ENCODE measurements at places on chromosomes 11 and 22.

GRCh38 chr11:32382339-32383049 lies 52.8 kb downstream of the WT1 start:
- DNase-seq, result no peak

GRCh38 chr11:112467721-112468120 lies 207.1 kb upstream of the PLET1 start:
- DNase-seq, result no peak

- no peak for DNase-seq
These were observed 19.6 kb upstream of the CADM1 start for GRCh38 chr11:115523727-115524399.

- DNase-seq, result no peak
These were observed 6.4 kb upstream of the CCDC86 start for GRCh38 chr11:60835534-60835846.

GRCh38 chr11:94504689-94505293 lies 7.5 kb upstream of the C11orf97 start:
- DNase-seq, result no peak

DNA sequence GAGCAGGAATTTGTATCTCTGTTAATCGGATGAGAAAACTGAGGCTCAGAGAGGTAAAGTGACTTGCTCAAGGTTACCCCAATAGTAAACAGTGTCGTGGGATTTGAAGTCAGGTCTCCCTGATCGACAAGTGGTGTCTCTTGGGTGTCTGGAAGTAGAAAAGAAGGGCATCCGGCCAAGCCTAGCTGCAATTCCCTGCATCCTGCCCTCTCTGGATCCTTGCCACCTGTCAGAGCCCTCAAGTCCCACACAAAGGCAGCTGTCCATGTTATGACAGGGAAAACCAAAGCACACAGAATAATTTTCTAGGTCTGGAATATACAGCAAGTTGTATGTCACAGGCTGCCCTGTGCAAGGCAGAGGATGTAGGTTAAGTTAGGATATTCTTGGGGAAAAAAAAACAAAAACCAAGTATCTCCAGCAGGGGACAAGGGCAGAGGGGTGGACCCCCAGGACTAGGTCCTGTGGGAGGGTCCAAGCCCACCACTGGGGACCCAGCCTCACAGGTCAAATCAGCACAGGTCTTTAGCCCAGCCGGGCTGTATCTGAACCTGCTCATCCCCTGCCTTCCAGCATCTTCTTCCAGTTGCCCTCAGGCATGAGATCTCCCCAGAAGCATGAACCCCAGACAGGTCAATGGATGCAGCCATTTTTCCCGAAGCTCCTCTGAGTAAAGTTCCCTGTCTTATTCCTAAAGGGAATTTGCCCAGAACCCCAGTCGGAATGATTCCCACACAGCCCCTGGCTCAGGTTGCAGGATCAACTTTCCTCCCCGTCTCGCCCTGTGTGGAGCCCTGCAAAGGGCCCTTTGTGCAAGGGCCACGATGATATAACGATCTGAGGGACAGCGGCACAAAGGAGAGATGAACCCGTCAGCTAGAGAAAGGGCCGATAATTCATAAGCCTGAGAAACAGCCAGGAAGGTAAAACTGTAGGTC lies 15.0 kb downstream of the USH1C start:
- DNase-seq, result no peak

DNA sequence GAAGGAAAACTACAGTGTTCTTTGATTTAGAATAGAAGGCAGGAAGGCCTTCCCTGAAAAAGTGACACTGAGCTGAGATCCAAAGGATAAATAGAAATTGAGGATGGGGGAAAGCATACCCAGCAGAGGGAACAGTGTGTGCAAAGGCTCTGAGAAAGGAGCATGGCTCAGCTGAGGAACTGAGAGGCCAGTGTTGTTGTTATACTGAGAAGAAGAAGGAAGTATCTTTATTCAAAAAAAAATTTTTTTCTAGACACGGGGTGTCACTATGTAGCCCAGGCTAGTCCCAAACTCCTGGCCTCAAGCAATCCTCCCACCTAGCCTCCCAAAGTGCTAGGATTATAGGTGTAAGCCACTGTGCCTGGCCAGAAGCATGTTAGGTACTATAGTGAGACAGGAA lies 3.5 kb upstream of the PIK3C2A start:
- no peak for DNase-seq

DNA sequence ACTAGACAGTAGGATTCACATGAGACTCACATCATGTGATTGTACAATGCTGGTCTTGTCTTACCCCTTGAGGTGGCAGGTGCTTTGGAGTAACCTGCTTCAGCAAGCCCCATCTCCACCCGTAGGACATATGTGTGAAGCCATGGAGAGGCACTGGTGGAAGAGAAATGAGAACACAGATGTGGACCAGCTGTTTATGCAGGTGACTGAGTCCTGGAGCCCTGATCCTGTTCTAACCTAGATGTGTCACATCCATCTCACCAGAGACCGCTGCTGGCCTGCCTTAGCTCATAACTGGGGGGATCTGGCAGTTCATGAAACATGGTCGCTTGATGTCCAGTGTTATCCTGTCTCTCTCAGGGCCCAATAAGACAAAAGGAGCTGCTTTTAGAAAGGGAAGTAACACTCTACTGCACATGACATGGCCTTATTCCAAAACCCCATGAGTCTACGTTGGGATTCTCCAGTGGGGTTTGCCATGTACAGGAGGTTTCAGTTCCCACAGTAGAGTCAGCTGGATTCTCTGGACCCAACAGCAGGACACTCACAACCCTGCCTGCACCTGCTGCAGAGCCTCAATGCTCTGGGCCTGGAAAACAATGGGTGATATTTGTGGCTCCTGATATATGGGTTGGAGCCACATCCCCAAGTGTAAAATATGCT lies 62.0 kb downstream of the GGTLC2 start:
- DNase-seq, result no peak

GRCh38 chr22:46546466-46547178 lies 9.2 kb upstream of the CELSR1 start:
- DNase-seq, result no peak

DNA sequence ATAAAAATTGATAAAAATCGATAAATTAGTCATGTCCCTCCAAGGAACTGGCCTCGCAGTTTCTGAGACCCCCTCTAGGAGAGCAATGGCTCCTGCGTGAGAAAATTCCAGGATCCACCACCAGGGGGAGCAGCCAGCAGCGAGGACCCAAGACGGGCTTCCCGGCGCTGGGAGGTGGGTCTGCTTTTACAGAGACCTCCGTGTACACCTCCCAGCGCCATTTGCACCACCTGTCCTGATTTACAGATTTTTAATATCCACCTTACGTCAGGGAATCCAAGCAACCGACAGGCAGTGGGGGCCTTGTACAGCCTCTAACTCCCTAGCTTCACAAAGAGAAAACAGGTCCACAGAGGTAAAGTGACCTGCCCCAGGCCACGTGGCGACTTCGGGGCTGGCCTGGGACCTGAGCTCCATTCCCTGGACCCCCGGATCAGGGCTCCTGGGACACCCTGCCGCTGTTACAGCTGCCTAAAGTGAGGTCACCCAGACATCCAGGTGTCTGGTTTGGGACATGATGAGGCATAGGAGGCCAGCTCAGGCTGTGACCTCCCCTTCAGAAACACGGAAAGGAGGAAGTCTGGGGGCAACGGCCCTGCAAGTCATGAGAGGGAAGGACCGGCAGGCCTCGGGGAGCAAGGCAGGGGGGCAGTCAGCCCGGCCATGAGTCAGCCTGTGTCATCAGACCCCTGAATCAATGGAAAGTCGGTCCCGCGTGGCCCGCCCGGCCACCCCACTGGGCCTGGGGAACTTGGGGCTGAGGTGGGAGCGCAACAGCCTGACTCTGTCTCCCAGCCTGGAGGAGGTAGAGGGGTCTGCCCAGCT lies 3.5 kb downstream of the OSM start:
- peak; percentile 86 for DNase-seq

- DNase-seq, result no peak
These were observed 16.9 kb downstream of the CTTN start for GRCh38 chr11:70415191-70415590.

GRCh38 chr11:62075438-62075837 lies 48.4 kb upstream of the INCENP start:
- DNase-seq, result no peak

DNA sequence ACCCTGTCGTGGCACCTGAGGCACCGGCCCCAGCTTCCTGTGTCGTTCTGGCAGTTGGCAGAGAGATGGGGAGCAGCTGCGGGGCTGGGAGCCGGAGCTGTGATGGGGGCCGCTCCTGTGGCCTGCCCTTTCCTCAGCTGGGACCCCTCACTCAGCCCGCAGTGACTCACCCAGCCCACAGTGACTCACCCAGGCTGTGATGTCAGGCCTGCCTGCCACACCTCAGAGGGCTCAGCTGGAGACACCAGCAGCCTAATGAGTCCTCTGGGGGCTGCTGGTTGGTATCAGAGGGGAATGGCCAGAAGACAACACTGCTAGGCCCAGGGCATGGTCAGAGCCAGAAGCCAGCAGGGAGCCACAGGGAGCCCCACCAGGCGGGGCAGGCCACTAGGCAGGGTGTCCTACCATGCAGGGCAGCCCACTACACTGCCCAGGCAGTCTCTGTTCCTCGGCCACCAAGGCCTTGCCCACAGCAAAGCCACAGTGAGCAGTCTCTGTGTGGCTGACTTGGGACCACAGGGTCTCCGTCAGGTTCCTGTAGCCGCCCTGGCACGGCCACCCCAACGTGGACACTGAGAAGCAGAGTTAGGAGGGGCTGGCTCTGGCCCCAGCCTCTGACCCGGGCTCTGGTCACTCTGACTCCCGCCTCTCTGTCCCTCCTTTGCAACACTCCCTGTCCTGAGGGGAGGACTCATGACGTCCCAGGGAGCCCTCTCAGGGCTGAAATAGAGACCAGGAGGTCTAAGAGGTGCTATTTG lies 4.2 kb upstream of the FXYD2 start:
- peak; percentile 91 for DNase-seq

Measured in activated CD4-positive, alpha-beta memory T cell treated with anti-CD3 and anti-CD28 coated beads for 36 hours (primary cell).